Brain (organoid and tissue), 16 donors: ENCODE measurements at places on chromosomes 1 and 21. TPM values are rescaled to one million over a fixed set of nuclear protein-coding genes. Genes with fewer than 3 reads are reported as not detected.

IQCC gene
- 8.3 TPM for polyA plus RNA-seq

GJB3 gene
- polyA plus RNA-seq, result not detected

SELP gene
- polyA plus RNA-seq, result 0.29 TPM

MKNK1 gene
- polyA plus RNA-seq, result 14.6 TPM

KIRREL1 gene
- polyA plus RNA-seq, result 4.0 TPM

IRF6 gene
- 94.7 TPM for polyA plus RNA-seq

CD1B gene
- not detected for polyA plus RNA-seq

SDC3 gene
- polyA plus RNA-seq, result 117 TPM

GRCh38 chr1:95415146-95415545 lies 181.1 kb downstream of the RWDD3 start:
- no peak for DNase-seq

DNA sequence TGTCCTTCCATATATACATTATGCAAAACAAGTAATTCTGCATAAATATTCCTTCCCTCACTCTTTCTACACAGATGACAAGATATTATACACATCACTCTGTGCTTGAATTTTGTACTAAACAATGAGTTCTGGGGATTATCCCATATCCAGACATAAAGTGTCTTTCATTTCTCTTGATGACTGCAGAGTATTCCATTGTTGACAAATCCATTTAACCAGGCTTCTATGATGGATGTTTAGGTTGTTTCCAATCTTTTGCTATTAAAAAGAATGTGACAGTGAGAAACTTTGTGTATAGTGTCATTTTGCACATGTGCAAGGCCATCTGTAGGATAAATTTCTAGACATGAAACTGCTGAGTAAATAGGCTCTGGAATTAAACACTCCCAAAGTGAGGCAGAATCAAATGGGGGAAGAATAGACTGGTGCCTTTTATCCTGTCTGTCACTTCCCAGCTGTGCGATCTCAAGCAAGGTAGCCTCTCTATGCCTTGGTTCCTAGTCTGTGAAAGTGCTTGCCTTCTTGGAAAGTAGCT lies 29.9 kb upstream of the ATP2B4 start:
- DNase-seq, result no peak

DNA sequence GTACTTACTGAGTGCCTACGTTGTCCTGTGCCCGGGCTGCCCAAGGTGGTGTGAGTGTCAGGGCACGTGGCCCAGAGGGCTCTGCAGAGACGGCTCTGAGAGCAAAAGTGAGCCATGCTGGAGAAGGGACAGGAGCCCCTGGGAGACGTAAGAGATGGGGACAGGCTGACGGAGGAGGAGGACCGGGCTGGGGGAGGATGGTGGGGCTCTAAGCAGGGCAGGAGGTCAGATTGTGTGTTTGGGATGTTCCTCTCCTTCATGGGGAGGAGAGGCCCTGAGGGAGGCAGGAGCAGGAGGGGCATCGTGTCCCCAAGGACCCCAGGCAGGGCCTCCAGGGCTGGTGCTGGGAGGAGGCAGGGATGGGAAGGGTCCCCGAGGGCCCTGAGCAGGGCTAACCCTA lies 158.9 kb downstream of the PCBP3 start:
- no peak for DNase-seq

- DNase-seq, result no peak
These were observed 2.7 kb upstream of the MYCBP start for GRCh38 chr1:38875811-38876210.

DNA sequence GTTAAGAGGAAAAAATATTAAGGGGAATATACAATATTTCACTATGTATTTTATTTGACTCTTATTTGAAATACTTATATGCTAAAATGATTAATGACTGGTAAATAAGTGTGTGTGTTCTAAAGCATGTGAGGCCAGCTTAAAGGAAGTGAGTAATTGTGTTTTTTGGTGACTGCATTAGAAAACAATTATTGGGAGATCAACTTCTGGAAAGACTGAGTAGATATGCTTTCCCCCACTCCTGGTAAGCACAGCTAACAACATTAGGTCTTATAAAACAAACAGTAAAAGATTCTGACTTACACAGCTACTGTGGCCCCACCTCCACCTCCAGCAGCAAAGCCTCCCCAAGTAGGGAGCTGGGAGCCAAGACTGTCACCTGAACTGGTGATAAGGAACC lies 403.0 kb downstream of the SRGAP2C start:
- DNase-seq, result no peak

DNA sequence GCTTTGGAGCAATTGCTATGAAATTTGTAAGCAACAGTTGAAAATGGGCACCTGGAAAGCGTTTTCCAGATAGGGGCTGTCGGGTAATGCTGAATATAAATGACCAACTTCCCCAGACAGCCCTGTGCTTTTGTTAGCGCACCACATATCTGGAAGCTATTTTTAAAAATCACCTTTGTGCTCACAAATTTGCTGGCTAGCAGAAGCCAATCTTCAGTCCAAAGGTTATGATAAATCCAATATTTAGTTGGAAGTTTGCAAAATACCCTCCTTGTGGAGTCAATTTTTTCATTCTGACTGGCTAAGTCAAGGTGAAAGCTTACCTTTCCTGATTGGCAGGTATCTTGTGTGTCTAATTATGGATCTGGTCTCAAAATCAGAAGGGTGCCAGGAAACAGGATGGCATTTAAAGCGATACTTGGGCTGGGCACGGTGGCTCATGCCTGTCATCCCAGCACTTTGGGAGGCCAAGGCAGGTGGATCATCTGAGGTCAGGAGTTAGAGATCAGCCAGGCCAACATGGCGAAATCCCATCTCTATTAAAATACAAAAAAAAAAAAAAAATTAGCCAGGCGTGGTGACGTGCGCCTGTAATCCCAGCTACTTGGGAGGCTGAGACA lies 124.1 kb upstream of the AJAP1 start:
- no peak for DNase-seq

DNA sequence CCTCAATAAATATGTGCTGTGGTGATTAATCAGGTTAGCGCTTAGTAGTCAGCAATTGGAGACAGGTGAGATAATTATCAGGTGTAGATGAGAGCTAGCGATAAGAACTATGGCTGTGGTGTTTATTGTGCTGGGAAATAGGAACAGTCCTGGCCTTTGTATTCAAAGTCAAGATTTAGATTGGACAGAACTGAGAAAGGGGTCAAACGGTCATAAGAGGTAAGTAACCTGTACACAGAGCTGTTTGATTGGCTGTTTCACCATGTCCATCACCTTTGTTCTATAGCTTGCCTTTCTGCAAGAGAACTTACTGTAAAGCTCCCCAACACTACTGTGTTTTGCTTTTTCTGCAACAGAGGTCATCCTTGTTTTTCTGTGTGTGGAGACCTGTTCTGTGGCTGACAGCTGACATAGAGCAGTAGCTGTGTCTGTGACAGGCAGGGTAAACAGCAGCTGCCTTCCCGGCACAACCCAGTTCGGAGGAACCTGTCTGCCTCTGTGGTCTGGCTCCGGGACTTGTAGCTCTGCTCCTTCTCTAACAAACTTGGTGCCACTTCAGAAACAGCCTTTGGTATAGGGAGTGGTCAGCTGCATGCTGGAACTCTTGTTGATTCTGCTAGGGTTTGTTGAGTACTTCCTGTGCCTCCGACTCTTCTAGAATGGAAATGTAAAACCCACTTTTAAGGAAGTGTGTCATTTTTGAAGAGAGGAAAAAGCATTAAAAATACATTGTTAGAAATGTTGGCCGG lies 21.1 kb upstream of the CDC42 start:
- no peak for DNase-seq

- DNase-seq, result no peak
These were observed 76.0 kb upstream of the C1orf105 start for GRCh38 chr1:172344444-172344843.

DNA sequence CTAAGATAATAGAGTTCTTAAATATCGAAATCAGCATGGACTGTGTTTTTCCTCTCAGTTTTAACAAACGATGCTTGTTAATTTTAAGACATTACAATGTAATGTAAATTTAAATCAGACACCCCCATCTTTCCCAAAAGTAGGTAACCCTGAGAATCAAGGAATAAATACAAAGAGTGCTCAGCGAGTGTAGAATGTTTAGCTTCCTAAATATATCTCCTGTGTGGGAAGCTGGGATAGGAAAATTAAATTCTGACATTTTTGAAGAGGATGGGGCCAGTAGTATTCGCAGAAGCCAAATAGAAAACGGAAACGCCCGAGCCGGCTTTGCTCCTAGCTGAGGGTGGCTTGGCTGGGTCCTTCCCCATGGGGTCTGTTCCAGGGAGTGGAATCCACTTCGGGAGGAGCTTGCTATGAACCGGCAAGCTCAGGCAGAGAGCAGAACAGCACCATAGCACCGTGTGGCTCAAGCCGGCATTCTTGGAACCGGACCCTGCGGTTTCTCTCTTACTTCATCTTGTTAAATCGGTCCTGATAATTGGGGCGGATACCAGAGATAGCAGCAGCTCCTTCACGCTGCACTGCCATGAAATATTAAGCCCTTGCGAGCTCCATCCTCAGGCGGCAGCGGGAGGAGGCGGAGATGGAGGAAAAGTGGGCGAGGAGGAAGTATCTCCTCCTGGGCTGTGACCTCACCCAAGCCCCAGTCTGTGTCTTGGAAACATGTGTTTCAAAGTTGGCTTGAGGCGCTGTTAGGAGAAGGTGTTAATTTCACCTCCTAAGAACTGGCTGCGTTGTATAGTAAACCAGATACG lies 24.9 kb downstream of the MAP3K7CL start:
- no peak for DNase-seq

DNA sequence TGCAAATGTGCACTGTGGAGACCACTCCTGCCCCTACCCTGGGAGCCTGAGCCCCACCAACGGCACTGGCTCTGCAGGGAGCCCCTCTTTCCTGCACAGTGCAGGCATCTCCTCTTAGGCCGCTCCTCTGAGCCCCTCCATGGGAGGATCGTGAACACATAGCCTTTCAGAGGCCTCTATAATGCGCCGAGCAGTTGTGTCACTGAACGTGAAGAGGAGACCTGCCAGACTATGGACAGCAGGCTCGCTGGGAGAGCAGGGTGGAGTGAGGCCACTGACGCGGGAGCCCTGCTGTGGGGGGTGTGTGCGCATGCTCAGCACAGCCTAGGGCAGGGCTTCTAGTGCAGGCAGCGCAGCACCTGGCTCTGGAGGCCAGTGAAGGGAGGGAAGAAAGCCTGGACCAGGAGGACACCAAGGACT lies 151.3 kb upstream of the COL6A1 start:
- no peak for DNase-seq

DNA sequence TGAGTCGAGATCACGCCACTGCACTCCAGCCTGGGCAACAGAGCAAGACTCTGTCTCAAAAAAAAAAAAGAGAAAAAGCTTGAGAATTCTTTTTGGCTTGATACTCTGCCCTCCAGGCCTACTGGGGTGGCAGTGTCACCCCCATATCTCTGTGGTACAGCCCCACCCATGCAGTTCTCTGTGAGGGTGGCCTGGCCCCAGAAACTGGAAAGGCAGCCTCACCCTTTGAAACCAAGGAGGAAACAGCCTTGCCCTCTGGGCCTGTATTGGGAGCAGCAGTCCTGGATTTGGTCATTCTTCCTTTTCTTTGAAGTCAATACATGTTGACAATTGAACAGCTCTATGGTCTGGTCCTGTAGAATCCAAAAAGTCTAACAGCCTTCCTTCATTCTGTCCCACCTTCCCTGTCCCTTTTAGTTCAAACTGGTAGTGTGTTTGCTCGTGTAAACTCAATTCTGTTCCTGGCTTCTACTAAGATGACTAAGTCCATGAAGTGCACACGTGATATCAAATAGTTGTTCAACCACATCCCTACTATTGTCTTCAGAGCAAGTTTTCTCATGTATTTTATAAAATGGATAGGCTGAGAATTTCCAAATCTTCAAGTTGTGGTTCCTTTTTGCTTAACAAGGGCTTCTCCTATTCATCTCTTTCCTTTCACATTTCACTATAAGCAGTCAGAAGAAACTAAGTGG lies 13.2 kb downstream of the ST7L start:
- no peak for DNase-seq

GRCh38 chr1:93869653-93870052 lies 9.4 kb downstream of the DNTTIP2 start:
- no peak for DNase-seq

- DNase-seq, result no peak
These were observed 1160.8 kb upstream of the ADGRL2 start for GRCh38 chr1:80639777-80640533.

- no peak for DNase-seq
These were observed 3.7 kb downstream of the ADAMTS4 start for GRCh38 chr1:161195171-161195570.

- no peak for DNase-seq
These were observed 60.4 kb downstream of the B3GALT5 start for GRCh38 chr21:39673163-39673562.

GRCh38 chr1:228216371-228217320 lies 8.8 kb downstream of the OBSCN start:
- DNase-seq, result no peak

DNA sequence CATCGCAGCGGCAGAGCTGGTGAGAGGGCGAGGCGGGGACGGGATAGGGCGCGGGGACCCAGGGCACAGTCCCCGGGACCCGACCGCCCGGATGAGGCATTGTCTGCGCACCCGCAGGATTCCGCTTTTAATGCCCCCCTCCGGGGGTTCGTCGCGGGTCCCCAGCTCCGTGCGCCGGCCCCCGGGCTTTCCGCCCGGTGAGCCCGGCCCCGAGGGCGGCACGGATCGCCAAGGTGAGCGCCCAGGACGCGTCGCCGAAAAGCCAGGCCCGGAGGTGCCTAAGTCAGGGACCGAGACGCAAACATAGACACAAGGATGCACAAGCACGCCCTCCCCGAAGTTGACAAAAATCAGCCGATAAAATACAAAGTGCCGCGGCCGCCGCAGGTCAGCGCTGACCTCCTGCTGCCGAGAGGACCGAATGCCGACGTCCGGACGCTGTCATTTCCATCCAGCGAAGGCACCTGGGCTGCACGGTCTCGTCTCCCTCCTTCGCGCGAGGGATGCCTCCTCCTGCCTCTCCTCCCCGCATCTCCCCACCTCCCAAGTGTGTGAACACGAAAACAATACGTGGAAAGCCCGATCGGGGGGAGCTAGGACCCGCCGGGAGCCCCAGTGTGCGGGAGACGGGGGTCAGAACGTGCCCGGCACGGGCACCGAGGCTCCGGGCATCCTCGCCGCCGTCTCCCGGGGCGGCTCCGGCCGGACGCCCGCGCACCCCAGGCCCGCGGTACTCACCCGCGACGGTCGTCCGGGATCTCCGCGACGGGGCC lies 101.1 kb upstream of the SOD1 start:
- peak; percentile 79 for DNase-seq

- DNase-seq, result no peak
These were observed 8.5 kb downstream of the CHD5 start for GRCh38 chr1:6171548-6172124.

GRCh38 chr1:92795166-92795565 lies 10.3 kb upstream of the EVI5 start:
- DNase-seq, result no peak

GRCh38 chr1:9078015-9078751 lies 8.7 kb upstream of the SLC2A5 start:
- DNase-seq, result no peak

DNA sequence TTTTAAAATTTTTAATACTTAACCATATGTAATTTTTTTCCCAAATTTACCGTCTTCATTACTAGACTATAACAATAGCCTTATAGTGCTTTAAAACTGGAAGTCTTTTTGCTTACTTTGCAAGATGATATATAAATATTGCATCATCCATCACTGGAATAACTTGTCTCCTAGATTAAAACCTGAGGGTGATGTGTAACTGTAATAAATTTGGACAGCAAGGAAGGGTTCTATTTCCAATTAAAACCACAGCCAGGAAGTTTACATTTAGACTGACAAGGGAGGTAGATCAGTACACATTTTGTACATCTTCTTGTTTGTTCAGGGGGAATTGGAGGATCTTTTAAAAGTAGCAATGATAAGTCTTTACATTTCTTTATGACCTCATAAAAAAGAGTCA lies 21.9 kb downstream of the NTNG1 start:
- no peak for DNase-seq

GRCh38 chr1:233240829-233241682 lies 54.5 kb downstream of the PCNX2 start:
- DNase-seq, result peak; percentile 88

- DNase-seq, result no peak
These were observed 585 bp upstream of the AHCTF1 start for GRCh38 chr1:246932366-246932700.
